ENCODE measurements at places on chromosomes 2 and 18. TPM values are rescaled to one million over a fixed set of nuclear protein-coding genes. Genes with fewer than 3 reads are reported as not detected.

The MOGAT1 gene
- not detected for total RNA-seq

The CCDC148 gene
- total RNA-seq = 0.46 TPM

The MTCL1 gene
- total RNA-seq = 58.8 TPM

DNA sequence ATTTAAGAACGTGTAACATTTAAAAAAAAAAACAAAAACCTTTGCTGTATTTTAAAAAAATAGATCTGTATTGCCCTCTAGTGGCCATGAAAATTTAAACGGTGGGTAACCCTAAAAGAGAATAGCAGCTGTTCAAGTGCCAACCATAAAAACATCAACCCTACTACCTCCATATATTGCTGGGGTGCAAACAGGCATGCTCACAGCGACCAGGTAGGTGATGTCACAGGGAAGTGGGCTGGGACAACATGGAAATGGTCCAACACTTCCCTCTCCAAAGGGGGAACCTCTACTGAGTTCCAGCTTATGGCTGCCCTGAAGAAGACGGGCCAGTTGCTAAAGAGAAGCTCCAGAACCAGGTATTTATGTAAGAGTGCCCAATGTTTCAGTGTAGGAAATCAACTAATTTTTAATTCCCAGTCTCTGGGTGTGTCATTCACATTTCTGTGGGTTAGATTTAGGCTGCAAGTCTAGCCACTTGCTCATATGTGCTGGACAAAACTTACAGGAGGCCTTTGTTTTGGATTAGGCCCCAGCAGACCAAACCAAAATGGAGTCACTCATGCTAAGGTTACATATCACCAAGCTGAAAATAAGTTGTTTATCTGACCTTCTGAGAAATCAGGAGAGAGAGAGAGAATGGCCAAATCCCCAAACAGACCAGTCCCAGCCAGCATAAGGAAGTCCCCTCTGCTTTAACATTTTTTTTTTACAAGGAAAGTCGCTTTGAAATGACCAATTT is 54.5 kb downstream of the SKA1 start:
- H3K4me3 ChIP-seq = no peak overlapping the region
- no peak overlapping the region for H3K27ac ChIP-seq
- H3K36me3 ChIP-seq = no peaks in the 10 kb centered on the region
- DNase-seq = peak; percentile 38

GRCh38 chr2:237765875-237766274 is 32.7 kb upstream of the RBM44 start:
- H3K36me3 ChIP-seq = peaks cover 18% of the 10 kb centered on the region
- no peak overlapping the region for H3K27ac ChIP-seq
- DNase-seq = no peak
- H3K4me3 ChIP-seq = no peak overlapping the region
- no peaks in the 10 kb centered on the region for H3K27me3 ChIP-seq
- H3K4me1 ChIP-seq = no peaks in the 10 kb centered on the region

DNA sequence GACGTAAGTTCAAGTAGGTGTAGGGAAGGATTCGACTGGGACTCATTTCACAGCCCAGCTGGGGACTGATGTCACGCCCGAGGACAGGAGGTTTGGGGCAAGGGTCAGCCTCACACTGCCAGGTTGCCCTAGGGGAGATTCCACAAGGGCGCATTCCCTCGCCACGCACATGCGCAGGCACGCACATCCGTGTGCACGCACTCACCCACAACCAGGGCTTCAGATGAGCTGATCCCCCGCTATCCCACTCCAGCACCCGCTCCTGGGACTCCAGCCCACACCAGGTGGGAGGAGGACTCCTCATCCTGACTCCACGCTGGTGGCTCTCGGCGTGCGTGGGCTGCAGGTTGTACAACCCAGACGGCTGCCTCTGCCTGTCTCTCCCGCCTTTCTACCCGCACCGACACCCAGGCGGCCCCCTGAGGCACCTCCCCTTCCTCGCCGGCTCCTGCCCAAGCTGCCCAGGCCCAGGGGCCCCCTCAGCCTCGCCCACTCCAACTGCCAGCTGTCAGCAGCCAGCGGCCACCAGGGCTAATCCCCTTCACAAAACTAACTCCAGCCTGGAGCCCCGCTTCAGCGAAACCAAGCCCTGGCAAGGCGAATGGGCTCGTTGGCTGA is 47.8 kb upstream of the FOSL2 start:
- H3K36me3 ChIP-seq = no peaks in the 10 kb centered on the region
- no peak overlapping the region for H3K27ac ChIP-seq
- peaks cover 11% of the 10 kb centered on the region for H3K4me1 ChIP-seq
- H3K27me3 ChIP-seq = no peaks in the 10 kb centered on the region
- no peak for DNase-seq

- no peak overlapping the region for H3K4me3 ChIP-seq
- no peaks in the 10 kb centered on the region for H3K4me1 ChIP-seq
- no peaks in the 10 kb centered on the region for H3K36me3 ChIP-seq
- H3K27ac ChIP-seq = no peak overlapping the region
- H3K27me3 ChIP-seq = no peaks in the 10 kb centered on the region
- no peak for DNase-seq
Measured at GRCh38 chr2:236355911-236356310, 91.7 kb upstream of the ASB18 start.

GRCh38 chr18:42683094-42683493 is 432.4 kb downstream of the RIT2 start:
- H3K4me1 ChIP-seq = no peaks in the 10 kb centered on the region
- no peak overlapping the region for H3K27ac ChIP-seq
- no peak for DNase-seq
- no peaks in the 10 kb centered on the region for H3K36me3 ChIP-seq

- no peaks in the 10 kb centered on the region for H3K27me3 ChIP-seq
- peaks cover 17% of the 10 kb centered on the region for H3K36me3 ChIP-seq
- no peak overlapping the region for H3K4me3 ChIP-seq
- no peak overlapping the region for H3K27ac ChIP-seq
- peaks cover 8% of the 10 kb centered on the region for H3K4me1 ChIP-seq
- no peak for DNase-seq
Measured at GRCh38 chr2:88736437-88736836, 45.0 kb downstream of the RPIA start.

DNA sequence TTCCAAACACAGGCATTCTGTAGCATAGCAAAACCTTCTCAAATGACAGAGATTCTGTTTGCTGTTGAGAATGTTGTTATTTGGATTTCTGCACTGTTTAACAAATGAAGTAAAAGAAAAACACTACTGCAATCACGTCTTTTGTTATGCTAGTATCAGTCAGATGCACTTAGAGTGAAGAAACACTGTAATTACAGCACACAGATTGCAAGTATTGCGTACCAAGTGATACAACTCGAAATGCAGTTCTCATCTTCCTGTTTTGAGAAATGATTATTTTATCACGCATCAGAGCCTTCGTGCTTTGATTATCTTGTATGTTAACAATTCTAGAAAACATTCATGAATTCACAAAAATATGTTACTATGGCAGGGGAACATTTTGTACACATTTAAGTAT is 41.8 kb upstream of the KLF11 start:
- no peaks in the 10 kb centered on the region for H3K27me3 ChIP-seq
- H3K4me3 ChIP-seq = no peak overlapping the region
- no peak overlapping the region for H3K27ac ChIP-seq
- H3K4me1 ChIP-seq = peaks cover under 1% of the 10 kb centered on the region
- peaks cover 7% of the 10 kb centered on the region for H3K36me3 ChIP-seq

GRCh38 chr2:32446369-32446768 is 89.5 kb downstream of the BIRC6 start:
- no peaks in the 10 kb centered on the region for H3K27me3 ChIP-seq
- H3K36me3 ChIP-seq = peaks cover 46% of the 10 kb centered on the region
- H3K27ac ChIP-seq = no peak overlapping the region
- DNase-seq = no peak

DNA sequence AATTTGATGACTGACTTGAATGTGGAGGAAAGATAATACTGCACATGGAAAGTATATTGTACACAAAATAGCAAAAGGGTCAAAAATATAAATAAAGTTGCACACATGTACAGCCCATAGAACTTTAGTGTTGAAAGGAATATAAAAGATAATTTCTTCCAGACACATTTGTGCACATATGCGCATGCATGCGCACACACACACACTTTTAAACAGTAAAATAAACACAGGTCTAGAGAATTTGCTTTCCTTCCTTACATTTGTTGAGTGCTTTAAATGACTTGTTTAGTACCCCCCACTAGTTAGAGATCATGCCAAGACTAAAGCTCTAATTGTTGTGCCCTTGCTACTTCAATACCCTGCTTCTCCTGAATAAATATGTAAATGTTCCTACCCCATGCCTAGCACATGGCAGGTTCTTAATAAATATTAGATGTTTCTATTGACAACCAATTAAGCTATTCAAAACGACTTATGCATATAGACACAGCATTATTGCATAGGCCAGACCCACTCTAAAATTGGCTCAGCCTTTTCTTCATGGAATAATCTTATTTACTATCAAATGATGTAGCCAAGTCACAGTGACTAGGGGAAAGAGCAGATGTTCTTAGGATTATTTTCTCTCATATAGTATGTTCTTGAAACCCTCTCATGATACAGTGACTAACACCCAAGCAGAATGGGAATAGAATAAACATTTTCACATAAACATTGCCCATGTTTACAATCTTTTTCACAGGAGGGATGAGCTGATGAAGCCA is 165.5 kb upstream of the ACVR2A start:
- H3K4me3 ChIP-seq = no peak overlapping the region
- no peak overlapping the region for H3K27ac ChIP-seq
- no peak for DNase-seq

DNA sequence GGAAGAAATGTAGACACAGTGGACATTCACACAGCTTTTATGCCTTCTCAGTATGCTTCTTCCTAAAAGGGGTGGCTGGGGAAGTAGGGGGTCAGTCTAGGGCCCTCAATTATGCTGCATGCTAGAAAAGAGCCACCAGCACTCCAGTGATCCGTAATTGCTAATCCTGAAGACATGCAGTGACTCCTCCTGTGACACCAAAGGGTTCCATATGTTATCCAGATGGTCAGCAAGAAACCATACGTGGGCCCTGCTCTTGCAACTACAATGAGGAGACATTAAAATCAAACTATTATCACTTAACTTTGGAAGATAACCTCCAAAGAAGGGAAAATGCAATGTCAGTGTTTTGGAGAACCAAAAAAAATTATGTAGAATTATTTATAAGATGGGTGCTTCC is 143.4 kb upstream of the LYPD1 start:
- H3K27ac ChIP-seq = no peak overlapping the region
- no peaks in the 10 kb centered on the region for H3K4me1 ChIP-seq
- DNase-seq = no peak
- no peak overlapping the region for H3K4me3 ChIP-seq
- no peaks in the 10 kb centered on the region for H3K36me3 ChIP-seq

GRCh38 chr2:238167761-238168160 is 9.0 kb downstream of the ERFE start:
- peaks cover 6% of the 10 kb centered on the region for H3K36me3 ChIP-seq
- H3K27ac ChIP-seq = no peak overlapping the region
- peaks cover 25% of the 10 kb centered on the region for H3K4me1 ChIP-seq

DNA sequence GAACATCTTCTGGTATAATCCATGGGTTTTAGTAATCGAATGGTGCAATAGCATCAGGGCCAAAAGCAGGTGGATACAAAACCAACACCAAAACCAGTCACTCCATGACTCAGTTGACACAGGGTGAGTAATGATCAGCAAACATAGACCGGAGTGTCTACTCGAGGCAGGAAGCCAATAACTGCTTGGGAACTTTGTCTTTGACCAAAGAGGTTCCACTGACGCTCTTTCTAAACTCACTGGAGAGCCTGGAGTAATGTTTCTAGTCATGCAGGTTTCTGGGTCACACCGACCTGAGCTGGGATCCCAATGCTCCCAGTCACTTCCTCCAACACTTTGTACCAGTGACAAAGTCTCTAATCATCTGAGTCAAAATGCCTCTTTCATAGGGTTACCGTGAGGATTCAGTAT is 30.9 kb downstream of the MREG start:
- peak; percentile 100 for DNase-seq
- H3K27me3 ChIP-seq = no peaks in the 10 kb centered on the region
- peaks cover 20% of the 10 kb centered on the region for H3K36me3 ChIP-seq
- peaks cover 42% of the 10 kb centered on the region for H3K4me1 ChIP-seq
- peak overlapping the region; percentile 98 for H3K27ac ChIP-seq

- H3K4me1 ChIP-seq = peaks cover 14% of the 10 kb centered on the region
- no peak overlapping the region for H3K4me3 ChIP-seq
- peak; percentile 17 for DNase-seq
- no peak overlapping the region for H3K27ac ChIP-seq
- no peaks in the 10 kb centered on the region for H3K36me3 ChIP-seq
Measured at GRCh38 chr18:57921708-57922107, 118.6 kb upstream of the ATP8B1 start.

DNA sequence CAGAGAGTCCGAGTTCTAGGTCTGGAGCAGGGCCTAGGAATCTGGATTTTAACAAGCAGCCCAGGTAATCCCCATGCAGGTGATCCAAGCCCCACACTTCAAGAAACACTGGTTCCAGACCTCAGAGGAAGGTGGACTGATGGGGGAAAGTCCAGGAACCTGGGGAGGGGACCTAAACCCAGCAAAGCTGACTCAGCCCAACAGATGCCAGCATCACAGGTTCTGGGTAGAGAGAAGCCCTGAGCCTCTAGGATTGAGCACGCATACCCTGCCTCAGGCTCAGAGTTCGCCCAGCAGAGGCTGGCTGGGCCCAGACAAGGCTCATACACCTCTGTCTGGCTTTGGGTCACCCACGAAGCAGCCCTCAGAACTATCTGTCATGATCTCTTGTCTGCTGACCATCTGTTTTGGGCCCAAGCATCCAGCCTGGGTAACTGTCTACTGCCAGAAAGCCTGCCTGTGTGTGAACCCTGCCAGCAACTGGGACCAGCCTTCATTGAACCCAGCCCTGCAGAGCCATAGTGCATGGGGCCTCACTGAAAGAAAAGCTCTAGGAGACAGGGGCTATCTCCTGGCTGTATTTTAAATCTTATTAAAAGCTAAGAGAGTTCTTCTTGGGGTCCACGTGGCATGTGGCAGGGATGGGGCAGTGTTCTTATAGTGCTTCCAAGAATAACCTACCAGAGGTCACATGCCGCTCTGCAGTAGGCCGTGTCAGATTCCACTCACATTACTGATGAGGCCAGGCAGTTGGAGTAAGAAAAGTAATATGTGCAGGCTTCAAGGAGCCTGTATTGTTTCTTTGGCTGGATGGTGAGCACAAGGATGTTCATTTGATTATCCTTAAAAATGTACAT is 7.4 kb downstream of the TMEM127 start:
- no peaks in the 10 kb centered on the region for H3K27me3 ChIP-seq
- H3K4me1 ChIP-seq = peaks cover 34% of the 10 kb centered on the region
- H3K36me3 ChIP-seq = peaks cover 5% of the 10 kb centered on the region
- H3K27ac ChIP-seq = no peak overlapping the region
- H3K4me3 ChIP-seq = no peak overlapping the region
- no peak for DNase-seq

GRCh38 chr2:167506395-167506794 is 618.1 kb downstream of the XIRP2 start:
- peaks cover 42% of the 10 kb centered on the region for H3K4me1 ChIP-seq
- peak; percentile 17 for DNase-seq
- H3K4me3 ChIP-seq = no peak overlapping the region
- no peak overlapping the region for H3K27ac ChIP-seq

Measured in PC-3 (cell line).